Fibroblast of skin of right biceps (primary cell): ENCODE measurements at places on chromosomes 7 and 10.

DNA sequence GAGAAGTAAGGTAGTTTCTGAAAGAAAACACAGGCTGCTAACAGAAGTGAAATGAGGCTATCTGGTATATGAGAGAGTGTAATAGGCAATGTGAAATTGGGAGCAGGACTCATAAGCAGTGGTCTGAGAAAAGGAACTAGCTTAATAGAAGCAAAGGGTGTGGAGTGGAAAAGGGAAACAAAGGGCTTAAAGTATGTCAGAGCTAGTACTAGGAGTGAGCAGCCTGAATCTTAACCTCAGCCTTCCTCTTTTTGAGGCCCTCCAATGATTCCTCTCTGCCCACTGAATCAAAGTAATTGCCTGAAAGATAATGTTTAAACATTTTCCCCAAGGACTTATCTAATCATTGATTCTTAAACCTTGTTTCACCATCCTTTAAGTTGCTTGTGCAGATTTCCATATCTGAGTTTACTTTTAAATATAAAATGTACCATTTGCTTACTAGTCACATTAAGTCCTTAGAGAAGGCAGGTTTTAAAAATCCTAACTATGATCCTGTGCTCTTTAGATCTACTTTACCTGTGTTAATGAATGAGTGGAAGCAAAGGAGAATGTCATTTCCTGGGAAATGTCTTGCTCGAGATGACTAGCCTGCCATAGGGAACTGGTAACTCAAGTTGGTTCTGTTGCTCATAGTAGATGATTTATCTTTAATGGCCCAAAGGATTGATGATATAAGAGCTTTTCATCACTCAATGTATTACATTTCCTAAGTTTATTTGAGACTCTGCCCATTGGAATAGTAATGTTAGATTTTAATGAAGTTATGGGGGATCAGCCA is 155.0 kb downstream of the SKAP2 start:
- no peak for DNase-seq

DNA sequence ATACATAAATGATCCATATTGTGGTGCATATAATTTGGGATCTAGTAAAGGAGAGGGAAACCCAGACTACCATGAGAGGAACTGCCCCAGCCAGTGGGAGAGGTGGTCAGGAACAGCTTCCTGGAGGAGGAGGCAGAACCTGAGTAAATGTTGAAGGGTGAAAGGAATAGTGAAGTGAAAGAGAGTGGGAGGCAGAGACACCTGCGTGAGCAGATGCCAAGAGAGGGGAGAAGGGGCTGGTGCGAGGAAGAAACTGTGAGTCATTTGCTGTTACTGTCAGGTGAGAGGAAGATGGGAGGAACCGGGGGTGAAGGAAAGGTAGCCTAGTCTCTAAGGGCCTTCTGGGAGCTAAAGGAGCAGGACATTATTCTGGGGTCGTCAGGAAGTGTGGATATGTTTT is 294.8 kb downstream of the GRID1 start:
- no peak for DNase-seq

GRCh38 chr7:121985476-121986030 is 112.6 kb downstream of the PTPRZ1 start:
- DNase-seq, result no peak

- DNase-seq, result peak; percentile 94
These were observed 135.2 kb downstream of the CUX1 start for GRCh38 chr7:101952355-101953247.

DNA sequence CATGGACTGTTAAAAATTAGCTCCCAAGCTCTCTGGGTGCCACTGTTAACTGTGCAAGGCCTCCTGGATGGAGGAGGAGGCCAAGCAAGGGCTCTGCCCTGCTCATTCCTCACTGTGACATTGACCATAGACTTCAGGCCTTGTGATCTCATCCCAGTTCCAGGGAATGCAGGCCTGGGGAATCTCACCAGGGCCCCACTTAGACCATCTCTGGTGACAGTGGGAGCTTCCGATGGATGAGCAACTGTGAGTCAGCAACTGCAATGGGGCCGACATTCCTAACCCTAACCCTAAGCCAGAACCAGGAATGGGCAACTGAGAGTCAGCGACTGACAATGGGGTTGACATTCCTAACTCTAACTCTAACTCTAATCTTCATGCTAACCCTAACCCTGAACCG is 50.4 kb upstream of the MSMB start:
- DNase-seq, result peak; percentile 52

- DNase-seq, result no peak
These were observed 274.6 kb upstream of the ZNF32 start for GRCh38 chr10:43923328-43923727.

DNA sequence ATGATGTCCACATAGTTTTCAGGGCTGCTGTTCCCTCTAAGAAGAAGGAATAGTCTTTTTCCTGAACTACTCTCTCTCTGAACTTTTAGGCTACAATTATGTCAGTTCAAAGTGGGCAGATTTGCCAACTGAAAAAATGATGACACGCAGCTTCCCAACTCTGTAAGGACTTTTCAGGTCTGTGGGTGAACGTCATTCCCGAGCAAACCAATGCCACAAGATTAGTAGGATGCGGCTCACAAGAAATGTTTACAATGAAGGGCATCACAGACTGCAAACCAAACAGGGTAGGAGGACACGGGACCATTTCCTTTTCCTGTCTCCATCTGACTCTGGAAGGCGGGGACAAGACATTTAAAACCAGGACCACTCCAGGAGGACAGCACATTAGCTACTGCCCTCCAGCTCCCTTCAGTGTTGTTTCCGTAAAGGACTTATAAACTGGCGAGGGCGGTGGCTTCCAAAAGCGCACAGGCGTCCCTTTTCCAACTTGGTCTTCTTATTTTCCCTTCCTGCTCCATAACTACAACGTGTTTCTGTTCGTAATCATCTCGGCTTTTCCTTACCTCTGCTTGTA is 539 bp upstream of the MKLN1 start:
- peak; percentile 69 for DNase-seq

DNA sequence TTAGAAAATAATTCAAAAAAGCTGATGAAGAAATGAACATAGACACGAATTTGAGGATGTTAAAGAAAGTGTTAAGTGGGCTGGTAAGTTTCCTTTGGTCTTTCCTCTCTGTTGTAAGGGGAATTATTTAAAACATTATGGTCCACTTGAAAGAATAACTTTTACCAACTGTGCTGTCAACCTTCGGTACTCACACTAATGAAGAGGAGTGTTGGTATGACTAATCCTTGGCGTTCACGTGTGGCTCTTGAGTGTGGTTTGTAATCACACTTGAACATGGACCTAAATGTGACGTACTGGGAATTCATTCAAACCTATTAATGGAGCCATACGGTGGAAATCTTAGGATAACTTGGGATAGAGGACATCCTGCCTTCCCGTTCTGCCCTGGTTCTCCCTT is 41.3 kb downstream of the TBXAS1 start:
- no peak for DNase-seq

- DNase-seq, result no peak
These were observed 25.1 kb downstream of the SGPL1 start for GRCh38 chr10:70840836-70841235.

GRCh38 chr10:97781618-97782331 is 10.0 kb upstream of the SFRP5 start:
- no peak for DNase-seq

DNA sequence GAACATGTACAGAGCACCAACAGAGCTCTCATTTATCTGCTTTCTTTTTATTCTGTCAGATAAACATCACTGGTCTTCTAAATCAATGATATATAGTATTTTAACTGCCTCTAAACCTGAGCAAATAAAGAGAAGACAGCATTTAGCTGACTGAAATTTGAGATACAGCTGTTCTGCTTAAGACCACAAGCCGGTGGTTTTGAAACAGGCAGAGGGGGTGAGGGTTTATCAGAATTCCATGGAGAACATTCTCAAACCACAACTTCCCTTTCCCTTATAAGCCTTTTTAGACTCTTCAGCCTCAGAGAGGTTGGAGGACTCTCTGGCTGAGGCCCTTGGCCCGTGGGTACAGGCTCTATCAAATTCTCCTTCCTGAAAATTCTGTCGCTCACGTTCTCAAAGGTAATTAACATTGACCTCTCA is 87.4 kb upstream of the RSU1 start:
- DNase-seq, result peak; percentile 95
